ENCODE measurements at places on chromosomes 4 and X.

GRCh38 chr4:67697860-67698687 lies 2.9 kb downstream of the UBA6 start:
- no peak for DNase-seq

DNA sequence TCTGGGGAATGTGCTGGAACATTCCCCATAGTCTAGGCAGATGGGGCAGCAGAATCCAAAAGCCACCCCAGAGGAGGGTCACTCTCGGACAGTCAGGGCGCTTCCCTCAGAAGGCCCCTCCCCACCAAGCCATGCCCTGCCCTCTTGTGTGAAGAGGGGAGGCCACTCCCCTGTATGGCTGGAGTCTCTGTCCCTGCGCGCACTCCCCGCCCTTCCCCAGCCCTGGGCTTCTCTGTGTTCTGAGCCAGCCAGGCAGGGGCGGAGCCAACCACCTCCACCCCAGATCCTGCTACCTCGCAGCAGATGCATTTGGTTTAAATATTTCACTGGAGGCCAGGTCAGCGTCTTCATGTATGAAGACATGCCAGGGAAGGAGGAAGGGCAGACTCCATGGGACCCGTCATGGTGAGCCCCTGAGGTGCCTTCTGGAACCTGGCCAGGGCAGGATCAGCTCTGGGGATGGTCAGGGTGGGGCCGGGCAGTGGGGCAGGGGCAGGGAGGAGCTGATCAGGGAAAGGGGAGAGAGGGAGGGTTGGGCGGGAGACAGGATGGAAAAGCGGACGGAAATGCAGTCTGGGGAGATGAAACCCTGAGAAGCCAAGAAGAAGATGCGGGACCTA lies 107.3 kb downstream of the ADRA2C start:
- no peak for DNase-seq

DNA sequence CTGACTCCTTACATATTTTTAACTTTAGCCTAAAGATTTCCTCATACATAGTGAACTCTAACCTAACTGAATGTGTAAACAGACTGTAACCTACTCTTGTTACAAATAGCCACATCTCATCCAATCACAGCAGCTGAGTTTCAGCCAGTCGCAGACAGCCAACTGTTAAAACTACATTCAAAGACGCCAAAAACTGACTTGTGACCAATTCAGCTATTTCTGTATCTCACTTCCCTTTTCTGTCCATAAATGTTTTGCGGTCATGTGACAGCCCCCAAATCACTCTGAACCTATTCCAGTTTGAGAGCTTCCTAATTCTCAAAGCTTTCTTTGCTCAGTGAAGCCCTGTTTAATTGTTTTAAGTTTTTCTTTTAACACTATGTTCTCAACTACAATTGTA lies 2731.9 kb downstream of the ARAP2 start:
- DNase-seq = no peak

DNA sequence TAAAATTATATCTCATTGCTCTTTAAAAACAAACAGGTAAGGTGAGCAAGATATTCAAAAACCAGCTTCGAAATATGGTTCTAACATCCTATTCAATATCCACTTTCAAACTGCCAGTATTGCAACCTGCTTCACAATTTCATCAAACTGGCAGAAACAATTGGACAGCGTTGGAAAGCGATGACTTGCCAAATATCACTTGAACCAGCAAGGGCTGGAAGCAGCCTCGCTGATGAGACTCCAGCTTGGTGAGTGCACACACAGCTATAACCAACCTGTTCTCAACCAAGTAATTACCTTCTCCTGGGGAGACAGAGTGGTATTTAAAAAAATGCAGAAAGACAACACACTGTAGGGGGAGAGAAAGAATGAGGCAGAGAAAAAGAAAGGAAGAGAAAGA lies 155.8 kb upstream of the RAI2 start:
- no peak for DNase-seq

GRCh38 chr4:28682847-28683246 lies 1822.2 kb downstream of the STIM2 start:
- no peak for DNase-seq

DNA sequence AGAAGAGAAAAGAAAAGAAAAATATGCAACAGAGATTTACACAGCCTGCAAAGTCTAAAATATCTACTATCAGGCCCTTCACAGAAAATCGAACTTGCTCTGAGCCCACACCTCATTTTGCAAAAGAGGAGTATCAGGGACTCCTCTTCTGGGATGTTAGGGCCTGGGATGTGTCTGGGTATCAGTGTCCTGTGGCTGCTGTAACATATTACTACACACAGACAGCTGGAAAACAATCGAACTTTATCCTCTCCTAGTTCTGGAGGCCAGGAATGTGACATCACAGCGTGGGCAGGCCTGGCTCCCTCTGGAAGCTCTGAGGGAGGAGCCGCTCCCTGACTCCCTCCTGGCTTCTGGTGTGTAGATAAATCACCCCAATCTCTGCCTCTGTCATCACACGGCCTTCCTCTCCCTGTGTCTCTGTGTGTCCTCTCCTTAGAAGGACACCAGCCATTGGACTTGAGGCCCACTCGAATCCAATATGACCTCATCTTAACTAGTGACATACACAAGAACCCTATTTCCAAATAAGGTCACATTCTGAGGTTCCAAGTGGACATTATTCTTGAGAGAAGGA lies 52.9 kb downstream of the PPP2R2C start:
- DNase-seq = no peak

DNA sequence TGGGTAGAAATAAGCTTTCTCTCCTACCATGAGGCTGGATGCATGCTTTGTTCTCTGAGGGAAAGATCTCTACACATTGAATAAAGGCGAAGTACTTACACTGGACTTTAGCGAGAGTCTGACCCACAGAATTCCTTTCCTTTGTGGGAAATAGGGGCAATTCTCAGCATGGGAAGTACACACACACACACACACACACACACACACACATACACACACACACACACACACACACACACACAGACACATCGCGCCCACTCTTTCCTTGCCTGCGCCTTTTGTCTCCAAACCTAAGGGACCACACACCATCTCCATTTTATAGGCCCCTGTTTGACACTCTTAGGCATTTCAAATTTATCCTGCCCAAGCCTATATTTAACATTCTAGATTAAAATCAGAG lies 83.8 kb downstream of the LUZP4 start:
- DNase-seq = no peak

- DNase-seq = no peak
Measured at GRCh38 chrX:386768-387575, at the start of gene PPP2R3B. PPP2R3B (minus strand) TSS chrX:386907; CDS start chrX:386691, 216 bp downstream.

DNA sequence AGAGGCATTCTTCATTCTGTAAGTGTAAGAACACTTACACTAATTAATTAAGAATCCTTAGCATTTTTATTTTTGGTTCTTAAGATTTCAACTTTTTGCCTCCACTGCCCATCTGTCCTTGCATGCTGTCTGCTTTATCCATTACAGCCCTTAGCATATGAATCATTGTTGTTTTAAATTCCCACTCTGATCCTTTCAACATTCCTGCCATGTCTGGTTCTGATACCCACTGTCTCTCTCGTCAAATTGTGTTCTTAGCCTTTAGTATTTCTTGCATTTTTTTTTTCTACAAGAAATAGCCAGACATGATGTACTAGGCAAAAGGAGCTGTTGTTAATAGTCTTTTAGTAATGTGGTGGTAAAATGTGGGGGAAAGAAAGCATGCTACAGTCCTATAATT lies 1360.0 kb downstream of the TECRL start:
- no peak for DNase-seq

- no peak for DNase-seq
Measured at GRCh38 chr4:77193511-77194102, 36.6 kb downstream of the CCNG2 start.

DNA sequence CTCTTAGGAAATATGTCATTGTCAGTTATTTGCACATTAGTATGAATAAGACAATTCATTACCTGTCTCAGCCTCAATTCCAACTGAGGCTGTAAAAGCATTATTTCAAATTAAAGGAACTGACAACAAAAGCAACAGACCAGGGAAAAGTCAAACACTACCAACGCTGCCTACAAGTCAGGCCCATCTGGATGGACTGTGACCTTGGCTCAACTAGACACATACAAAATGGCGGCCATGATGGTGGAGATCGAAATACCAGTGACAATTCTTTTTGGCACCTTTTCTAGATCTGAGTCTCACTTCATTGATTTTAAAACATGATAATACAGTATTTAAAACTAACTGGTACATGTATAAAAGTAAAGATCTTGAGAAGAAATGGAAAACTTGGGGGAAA lies 160.7 kb downstream of the DHX15 start:
- no peak for DNase-seq

DNA sequence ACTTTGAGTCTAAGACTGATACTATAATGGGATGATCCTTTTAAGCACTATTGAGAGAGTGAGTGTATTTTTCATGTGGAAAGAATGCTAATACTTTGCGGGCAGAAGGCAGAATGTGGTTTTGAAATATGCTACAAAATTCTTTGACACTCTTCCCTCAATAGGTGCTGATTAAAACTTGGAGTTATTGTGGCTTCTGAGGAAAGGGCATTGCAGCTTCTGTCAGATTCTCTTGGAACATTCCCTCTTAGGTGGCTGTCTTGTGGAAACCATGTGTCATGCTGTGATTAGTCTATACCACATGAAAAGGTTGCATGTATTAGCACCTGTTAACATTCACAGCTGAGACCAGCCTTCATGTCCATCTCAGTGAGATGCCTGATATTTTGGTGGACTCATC lies 547.0 kb downstream of the STIM2 start:
- DNase-seq = no peak

- no peak for DNase-seq
Measured at GRCh38 chrX:41035582-41035981, 49.7 kb upstream of the USP9X start.

DNA sequence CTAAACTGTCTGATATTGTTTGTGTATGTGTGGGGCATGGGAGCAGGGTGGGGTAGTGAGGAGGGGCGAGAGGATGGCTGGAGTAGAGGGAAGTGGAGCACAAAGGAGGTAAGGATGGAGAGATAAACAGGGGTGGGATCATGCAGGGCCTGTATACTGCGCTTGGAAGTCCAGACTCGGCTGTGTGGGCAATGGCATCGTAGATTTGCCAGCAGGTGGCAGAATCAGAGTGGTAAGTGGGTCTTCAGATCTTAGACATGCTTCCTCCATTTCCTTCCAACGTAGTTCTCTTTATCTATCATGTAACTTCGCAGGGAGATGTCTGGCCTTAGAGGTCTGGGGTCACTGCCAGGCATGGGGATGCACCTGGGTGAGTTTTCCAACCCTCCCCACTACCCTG lies 155.5 kb downstream of the PDGFRA start:
- no peak for DNase-seq

- no peak for DNase-seq
Measured at GRCh38 chr4:2257361-2258081, 4.4 kb downstream of the MXD4 start.

DNA sequence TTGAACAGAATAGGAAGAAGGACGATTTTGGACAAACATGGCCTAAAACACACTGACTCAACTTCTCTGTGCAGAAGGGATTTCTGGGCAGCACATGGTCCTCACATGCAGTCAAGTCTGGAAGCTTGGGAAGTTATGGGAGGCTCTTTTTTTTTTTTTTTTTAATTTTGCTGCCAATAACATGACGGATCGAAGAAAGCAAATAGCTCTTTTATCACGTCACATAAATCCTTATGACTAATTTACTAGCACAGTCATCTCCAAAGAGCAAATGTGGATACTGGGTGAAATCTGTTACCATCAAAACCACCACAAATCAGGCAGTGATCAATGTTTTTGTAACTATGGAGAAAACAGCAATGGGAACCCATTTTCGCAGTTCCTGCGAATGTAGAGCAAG lies 193.3 kb upstream of the FAM9B start:
- no peak for DNase-seq

DNA sequence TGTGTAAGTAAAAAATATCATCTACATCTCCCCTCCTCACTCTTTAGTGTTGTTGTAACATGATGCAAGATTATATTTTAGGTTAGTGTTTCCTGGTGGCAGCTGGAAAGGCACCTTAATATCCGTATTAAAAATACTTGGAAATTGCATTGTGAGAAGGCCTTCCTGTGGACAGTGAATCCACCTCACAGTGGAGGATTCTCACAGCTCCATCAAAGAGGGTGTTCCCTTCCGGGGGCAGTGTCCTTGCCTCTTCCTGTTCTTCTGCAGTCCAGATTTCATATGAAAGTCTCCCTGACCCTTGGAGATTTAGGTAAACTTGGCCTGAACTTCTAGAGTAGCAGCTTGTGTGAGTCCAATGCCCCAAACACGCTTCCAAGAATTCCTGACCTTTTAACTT lies 29.9 kb upstream of the GAB1 start:
- DNase-seq = no peak

DNA sequence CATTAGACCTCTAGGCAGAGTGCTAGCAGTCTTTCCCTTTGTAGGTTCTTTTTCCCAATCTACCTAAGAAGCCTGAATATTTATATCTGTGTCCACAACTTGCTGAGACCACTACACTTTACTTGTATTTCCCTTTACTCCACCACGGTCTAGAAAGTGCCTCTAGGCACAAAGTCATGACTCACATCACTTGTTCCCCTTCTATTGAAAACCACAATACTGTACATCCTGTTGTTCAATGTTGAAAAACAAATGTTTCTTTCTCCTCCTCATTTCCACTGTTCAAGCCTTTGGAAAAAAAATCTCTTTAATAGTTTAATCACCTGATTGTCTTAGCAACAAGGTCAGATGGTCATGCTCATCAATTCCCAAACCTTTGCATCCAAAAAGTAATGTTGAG lies 326.7 kb downstream of the GUCY2F start:
- no peak for DNase-seq

- DNase-seq = no peak
Measured at GRCh38 chr4:1122505-1122904, 9.1 kb upstream of the RNF212 start.

- DNase-seq = no peak
Measured at GRCh38 chrX:22950269-22951266, 49.2 kb upstream of the DDX53 start.

DNA sequence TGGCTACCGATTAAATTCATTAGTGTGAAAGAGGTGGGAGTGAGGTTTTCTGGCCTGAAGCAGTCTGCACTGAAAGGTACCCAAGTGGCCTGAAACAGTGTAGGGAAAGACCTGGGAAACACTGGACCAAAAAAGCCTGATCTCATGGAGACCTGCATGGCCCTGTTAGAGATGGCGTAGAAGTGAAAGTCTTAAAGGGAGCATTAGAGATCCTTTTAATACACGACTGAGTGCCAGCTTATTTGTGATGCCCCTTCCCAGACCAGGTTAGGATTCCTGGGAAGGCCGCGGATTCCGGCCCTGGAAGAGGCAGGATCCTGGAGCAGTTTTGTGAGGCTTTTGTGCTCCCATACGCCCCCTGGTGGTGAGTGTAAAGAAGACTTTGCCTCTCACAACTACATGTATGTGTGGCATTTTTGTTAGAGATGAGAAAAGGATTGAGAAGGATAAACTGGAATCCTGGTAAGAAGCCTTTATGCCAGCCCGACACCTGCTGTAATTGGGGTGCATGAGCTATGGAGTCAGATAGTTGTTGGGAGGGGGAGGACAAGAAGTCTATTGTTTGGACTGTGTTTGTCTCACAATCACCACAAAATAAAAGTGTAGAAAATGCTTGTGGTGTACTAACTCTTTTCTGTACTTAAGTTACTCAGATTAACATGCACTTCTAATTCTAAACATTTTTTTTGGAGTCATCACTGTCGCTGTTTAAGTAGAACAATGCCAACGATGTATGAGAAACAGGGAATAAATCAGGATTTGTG lies 54.0 kb downstream of the JADE1 start:
- DNase-seq = peak; percentile 29

GRCh38 chr4:6546681-6547447 lies 28.1 kb upstream of the MAN2B2 start:
- peak; percentile 35 for DNase-seq

- DNase-seq = no peak
Measured at GRCh38 chr4:827209-828081, 1.5 kb upstream of the CPLX1 start.

Measured in NCI-H187 (cell line).